ENCODE measurements at places on chromosomes 4 and X.
A peak's percentile ranks its signal among the peaks of the same experiment; 100 is the strongest.

DNA sequence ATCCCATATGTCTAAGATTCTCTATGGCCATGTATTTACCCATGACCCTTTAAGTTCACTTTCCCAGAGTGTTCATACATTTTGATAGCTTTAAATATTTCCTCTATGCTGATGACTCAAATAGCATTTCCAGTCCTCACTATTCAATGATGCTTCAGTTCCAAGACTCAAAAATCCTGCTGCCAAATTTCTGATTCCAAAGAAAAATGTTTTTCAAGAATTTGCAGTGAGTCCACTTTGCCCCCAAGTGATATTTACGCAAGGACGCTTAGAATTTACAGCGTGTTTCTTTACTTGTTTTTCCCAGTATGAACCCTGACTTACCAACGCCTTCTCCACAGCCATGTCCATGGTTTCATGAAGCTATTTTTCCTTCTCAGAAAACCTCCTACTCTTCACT lies 127.9 kb upstream of the PCDH18 start:
- peak; percentile 57 for DNase-seq

DNA sequence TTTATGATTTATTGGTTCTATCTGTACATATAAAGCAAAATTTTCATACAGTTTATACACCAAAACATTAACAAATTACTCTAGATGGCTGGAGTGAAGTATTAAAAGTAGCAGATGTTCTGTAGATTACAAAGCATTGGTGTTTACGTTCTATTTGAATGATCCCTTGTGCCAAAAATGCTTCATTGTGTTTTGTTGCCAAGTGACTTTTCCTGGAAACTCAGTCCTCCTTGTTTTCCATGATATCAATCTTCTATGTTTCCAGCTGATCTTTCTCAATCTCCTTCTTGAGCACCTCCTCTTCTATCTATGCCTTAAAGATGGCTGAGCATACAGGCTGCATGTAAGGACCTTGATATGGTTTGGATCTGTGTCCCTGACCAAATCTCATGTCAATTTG lies 263.6 kb upstream of the CTSO start:
- no peak for DNase-seq

DNA sequence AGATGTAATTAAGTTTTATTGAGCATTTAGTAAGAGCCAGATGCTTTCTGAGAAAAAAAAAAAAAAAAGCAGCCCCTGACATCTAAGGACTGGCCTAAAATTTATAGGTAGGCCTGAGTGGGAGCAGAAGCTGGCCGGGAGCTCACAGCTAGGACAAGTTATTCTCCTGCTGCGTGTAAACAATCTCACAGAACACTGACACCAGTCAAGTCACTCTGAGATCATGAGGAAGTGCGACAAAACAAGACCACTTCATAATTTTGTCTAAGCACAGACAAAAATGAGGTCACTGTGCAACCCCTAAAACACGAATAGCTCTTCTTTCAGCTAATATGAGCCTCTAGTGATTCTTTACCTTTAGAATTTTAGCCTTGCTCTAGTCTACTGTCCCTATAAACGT lies 15.3 kb upstream of the NSUN7 start:
- DNase-seq, result no peak

DNA sequence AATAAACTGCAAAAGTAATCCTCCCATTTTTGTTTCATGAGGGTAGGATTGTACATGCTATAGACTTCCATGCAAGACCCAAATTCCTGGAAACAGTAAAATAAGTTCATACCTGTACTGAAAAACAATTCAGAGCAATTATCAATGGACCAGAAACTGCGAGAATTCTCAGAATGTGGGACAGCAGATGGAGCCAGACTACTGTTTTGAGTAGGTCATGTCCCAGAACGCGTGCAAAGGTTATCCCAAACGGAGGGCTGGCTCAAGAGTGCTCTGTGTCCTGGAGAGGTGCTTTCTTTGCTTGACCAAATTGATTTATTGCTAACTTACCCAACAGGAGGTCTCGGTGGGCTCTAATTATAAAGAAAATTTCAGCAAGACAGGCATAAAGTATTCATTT lies 1.7 kb upstream of the MAGEH1 start:
- peak; percentile 35 for DNase-seq

GRCh38 chr4:29861307-29861706 lies 858.9 kb upstream of the PCDH7 start:
- no peak for DNase-seq

DNA sequence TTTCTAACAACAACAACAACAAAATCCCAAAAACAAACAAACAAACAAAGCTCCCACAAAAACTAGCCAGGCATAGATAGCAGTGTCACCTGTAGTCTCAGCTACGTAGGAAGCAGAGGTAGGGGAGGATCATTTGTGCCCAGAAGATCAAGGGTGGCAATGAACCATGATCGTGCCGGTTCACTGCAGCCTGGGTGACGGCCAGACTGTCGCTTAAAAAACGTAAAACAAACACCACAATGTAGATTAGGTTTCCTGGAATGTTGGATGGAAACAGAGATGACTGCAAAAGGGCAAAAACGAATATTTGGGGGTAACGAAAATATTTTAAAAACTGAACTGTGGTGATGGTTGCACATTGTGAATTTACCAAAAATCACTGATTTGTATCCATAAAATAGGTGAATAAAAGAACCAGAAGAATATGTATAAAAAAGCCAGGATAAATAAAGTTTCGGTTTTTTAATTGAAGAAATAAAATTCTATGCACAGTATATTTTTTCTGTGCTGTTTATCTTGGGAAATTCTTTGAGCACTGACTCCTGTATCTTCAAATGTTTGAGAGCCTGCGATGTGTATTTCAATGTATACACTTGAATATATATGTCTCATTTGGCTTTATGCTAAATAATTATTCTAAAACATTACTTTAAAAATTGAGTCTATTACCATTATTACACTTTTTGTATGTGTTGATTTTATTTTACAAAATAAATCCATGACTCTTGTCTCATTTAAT lies 1477.0 kb downstream of the PCDH7 start:
- DNase-seq, result no peak

DNA sequence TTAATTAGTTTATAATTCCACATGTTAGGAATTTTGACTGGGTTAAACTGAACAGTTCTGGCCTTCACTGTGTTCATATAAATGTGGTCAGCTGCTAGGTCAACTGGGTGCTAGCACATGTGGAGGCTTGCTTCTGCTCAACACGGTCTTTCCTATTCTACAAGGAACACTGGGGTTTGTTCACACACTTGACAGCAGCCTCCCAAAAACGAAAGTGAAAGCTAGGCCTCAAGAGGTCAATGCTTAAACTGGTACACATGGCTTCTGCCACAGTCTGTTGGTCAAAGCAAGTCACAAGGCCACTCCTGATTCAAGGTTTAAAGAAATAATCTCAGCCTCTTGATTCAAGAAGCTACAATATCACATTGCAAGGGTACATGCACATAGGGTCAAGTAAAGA lies 126.5 kb downstream of the QDPR start:
- DNase-seq, result peak; percentile 55

DNA sequence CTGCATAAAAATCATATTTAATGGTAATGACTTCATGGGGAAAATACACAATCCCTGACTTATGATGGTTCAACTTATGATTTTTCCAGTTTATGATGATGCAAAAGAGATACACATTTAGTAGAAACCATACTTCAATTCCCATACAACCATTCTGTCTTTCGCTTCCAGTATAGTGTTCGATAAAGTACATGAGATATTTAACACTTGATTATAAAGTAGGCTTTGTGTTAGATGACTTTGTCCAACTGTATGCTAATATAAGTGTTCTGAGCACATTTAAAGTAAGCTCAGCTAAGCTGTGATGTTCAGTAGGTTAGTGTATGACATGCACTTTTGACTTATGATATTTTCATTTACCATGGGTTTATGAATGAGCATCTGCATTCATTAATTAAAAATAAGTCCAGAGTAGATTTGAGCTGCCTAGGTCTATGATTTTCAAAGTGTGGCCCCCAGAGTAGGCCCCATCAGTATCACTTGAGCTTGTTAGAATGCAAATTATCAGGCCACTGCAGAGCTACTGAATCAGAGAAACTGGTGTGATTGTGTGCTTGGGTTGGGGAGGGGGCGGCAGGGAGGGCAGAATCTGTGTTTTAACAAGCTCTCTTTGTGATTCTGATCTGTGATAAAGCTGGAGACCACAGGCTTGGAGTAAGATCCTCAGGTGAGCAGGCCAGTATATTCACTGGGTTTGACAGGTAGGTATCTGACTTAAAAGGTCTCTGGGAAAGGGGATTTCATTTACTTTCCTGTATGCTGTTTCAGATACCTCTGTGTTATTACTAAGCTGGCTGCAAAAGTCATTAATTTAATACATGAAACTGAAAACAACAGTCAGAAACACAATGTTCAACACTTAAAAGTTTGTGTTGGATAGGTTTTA lies 8.4 kb downstream of the ATP10D start:
- DNase-seq, result no peak

GRCh38 chrX:154403858-154404257 lies 5.2 kb downstream of the DNASE1L1 start:
- DNase-seq, result no peak

- peak; percentile 28 for DNase-seq
Measured at GRCh38 chr4:86118711-86119110, 241.1 kb downstream of the MAPK10 start.

- no peak for DNase-seq
Measured at GRCh38 chr4:140870427-140870826, 114.2 kb upstream of the TBC1D9 start.

DNA sequence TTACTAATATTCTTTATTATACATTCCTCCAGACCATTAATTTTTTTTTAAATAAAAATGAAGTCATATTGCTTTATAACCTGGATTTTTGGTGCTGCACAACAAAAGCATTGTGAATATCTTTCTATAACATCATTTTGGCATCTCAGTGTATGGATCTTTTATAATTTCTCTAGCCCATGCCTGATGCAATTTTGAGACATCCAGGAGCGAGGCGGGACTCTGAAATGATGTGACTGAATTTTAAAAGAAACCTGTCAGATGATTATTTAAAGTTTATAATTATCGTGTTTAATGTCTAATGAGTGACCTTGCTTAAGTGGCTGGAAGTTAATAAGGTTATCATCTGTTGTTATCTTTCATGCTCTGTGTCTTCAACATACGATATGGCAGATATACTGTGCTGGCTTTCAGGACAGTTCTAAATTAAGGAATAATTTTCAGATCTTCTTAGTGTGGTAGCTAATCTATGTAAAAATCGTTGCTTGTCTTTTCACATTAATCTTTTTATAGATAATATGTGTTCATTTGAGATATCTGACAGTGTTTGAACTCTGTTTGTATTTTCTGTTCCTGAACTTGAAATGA lies 58.8 kb downstream of the KIT start:
- DNase-seq, result no peak

- no peak for DNase-seq
Measured at GRCh38 chrX:102558607-102559006, 40.7 kb upstream of the ARMCX5 start.

Measured in GM23248 (cell line).